Endothelial cell of umbilical vein (primary cell): ENCODE measurements at places on chromosomes 5 and 9. TPM values are rescaled to one million over a fixed set of nuclear protein-coding genes. Genes with fewer than 3 reads are reported as not detected.

DNA sequence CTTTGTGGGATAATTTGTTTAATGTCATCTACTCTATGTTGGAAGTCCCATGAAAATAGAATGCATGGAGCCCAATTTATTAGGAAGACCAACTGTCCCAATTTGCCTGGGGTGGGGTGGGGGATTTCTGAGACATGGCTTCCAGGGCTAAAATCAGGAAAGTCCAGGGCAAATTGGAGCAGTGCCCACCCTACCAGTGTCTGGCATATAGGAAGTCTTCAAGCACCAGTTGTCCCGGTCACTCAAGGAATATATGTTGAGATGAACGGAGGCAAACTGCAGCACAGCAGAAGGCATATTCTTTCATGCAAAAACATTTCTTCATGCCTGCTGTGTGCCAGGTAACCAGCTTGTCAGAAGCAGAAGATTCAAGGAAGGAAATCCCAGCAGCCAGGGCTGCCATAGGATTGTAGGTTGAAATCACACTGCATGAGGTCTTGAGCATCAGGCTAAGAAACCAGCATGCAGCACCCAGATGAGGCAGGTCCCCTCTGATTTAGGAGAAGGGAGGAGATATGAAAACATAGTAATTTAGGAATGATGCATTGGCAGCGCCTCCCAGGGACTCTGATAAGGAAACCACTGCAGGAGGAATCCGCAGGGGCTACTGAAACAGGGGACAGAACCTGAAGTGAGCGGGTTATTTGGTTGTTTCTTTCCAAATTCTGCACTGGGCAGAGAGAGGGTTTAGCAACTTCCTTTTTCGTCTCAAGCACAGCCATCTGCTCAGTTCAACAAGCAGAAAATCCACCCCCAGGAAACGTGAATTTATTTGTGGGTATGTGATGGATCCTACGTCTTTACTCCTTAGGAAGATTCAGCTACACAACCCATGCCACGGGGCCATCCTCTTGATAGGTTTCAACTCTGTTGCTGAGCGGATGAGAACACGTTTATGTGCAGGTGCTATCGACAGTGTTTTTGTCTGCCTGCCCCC, 112.6 kb upstream of the CPEB4 start:
- no peak overlapping the region for H3K27ac ChIP-seq
- no peaks in the 10 kb centered on the region for H3K36me3 ChIP-seq
- no peaks in the 10 kb centered on the region for H3K27me3 ChIP-seq

GRCh38 chr5:8848366-8848765, 697.5 kb downstream of the SEMA5A start:
- no peak overlapping the region for H3K27ac ChIP-seq
- no peaks in the 10 kb centered on the region for H3K36me3 ChIP-seq
- H3K4me3 ChIP-seq = no peak overlapping the region
- DNase-seq = no peak

Gene ZBED3
- total RNA-seq = 11.8 and 16.0 TPM in 2 replicates

Gene GRXCR2
- not detected in 2 replicates for total RNA-seq

- H3K4me1 ChIP-seq = peaks cover 3% of the 10 kb centered on the region
- no peak for DNase-seq
- H3K27me3 ChIP-seq = no peaks in the 10 kb centered on the region
- H3K27ac ChIP-seq = no peak overlapping the region
- no peaks in the 10 kb centered on the region for H3K36me3 ChIP-seq
These were observed 19.2 kb downstream of the DOCK2 start for GRCh38 chr5:169656125-169656901.

DNA sequence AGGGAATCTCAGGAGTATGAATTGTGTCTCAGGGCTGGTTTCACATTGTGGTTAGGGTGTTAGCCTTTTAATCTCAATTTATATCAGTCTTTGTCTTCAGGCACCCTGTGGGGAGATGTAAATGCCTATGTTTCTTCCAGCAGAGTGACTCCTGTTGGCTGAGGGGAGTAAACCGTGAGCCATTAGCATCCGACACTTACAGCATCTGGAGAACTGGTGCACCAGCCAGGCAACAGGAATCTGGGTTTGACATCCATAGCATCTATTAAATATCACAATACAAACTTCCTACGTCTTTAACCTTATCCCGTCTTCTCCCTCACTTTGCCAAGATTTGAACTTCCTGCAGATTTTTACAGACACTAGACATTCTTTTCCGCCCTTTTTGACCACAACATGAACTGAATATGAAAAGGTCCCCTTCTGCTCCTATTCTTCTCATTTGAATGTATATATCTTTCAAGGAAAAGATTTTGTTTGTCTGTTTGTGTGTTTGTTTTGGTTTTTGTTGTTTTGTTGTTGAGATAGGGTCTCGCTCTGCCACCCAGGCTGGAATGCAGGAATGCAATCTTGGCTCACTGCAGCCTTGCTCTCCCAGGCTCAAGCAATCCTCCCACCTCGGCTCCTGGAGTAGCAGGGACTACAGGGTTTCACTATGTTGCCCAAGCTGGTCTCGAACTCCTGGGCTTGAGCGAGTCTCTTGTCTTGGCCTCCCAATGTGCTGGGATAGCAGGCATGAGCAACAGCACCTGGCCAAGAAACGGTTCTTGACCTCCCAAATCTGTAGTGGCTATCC, 626.2 kb downstream of the TLR4 start:
- no peaks in the 10 kb centered on the region for H3K27me3 ChIP-seq
- H3K4me1 ChIP-seq = no peaks in the 10 kb centered on the region
- no peaks in the 10 kb centered on the region for H3K36me3 ChIP-seq
- H3K4me3 ChIP-seq = no peak overlapping the region
- H3K27ac ChIP-seq = no peak overlapping the region

Gene KIF4B
- total RNA-seq = 0.14 and 0.44 TPM in 2 replicates

DNA sequence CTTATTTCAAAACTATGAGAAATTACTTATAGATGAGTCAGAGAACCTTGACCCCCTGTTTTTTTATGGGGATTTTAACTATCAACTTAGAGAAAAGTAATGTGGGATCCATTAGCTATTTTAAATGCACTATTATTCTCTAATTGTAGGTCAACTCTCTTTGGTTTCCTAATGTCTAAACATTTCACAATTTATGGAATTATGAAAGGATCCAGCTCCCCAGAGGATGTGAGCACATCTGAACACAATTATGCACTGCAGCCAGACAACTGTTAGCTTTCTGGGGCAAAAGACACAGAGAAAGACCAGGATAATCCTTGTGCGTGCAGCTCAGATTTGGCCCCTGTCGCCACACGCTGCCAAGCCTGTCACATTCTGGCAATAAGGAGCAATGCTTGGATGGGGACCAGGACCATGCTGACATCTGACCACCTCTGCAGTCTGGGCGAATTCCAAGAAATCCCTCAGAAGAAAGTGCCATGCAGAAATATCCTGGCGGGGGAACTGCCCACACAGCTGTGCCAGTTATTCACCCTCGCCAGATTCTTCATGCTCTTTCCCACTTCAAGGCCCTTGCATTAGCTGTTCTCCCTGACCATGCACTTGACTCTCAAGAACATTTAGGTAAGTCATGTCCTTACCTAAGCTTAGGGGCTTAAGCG, 22.2 kb upstream of the CMBL start:
- no peaks in the 10 kb centered on the region for H3K4me1 ChIP-seq
- H3K4me3 ChIP-seq = no peak overlapping the region
- DNase-seq = no peak
- H3K27ac ChIP-seq = no peak overlapping the region

GRCh38 chr9:133888048-133888808, 103.9 kb downstream of the VAV2 start:
- no peak overlapping the region for H3K27ac ChIP-seq
- no peaks in the 10 kb centered on the region for H3K27me3 ChIP-seq
- no peak overlapping the region for H3K4me3 ChIP-seq

DNA sequence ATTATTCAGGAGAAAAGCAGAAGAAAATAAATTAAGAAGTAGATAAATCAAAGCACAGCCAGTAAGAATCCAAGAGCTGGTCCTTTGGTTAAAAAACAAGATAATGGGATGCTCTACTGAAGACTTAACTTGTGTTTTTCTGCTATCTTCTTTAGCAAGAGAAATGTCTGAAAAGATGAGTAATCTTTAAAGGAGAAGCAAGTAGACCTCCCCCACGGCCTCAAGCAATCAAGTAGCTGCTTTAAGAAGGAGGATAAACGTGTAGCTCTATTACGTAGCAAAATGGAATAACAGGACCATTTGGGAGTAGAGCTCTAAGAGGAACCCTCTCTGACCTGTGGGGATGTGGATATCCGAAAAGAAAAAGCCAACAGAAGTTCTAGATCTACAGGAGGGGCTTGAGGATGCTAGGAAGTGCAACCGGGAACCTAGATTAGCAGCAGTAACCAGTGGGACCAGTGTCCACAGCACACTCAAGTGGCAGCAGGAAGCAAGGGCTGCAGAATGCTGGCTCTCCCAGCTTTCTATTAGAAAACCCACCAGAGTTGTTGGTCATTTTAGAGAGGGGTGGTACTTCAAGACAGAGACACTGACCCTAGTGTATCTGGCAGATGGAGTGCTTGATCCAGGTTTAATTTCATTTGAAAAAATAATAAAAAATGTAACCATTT, 185.4 kb downstream of the GABBR2 start:
- H3K27ac ChIP-seq = peak overlapping the region; percentile 60
- H3K4me1 ChIP-seq = peaks cover 34% of the 10 kb centered on the region
- H3K27me3 ChIP-seq = no peaks in the 10 kb centered on the region
- no peaks in the 10 kb centered on the region for H3K36me3 ChIP-seq

Gene OR1Q1
- total RNA-seq = not detected in 2 replicates

Gene COL5A1
- total RNA-seq = 164 and 175 TPM in 2 replicates

- H3K27me3 ChIP-seq = no peaks in the 10 kb centered on the region
- DNase-seq = no peak
- H3K27ac ChIP-seq = no peak overlapping the region
- no peaks in the 10 kb centered on the region for H3K36me3 ChIP-seq
These were observed 18.9 kb upstream of the SLC30A5 start for GRCh38 chr5:69074664-69075521.

DNA sequence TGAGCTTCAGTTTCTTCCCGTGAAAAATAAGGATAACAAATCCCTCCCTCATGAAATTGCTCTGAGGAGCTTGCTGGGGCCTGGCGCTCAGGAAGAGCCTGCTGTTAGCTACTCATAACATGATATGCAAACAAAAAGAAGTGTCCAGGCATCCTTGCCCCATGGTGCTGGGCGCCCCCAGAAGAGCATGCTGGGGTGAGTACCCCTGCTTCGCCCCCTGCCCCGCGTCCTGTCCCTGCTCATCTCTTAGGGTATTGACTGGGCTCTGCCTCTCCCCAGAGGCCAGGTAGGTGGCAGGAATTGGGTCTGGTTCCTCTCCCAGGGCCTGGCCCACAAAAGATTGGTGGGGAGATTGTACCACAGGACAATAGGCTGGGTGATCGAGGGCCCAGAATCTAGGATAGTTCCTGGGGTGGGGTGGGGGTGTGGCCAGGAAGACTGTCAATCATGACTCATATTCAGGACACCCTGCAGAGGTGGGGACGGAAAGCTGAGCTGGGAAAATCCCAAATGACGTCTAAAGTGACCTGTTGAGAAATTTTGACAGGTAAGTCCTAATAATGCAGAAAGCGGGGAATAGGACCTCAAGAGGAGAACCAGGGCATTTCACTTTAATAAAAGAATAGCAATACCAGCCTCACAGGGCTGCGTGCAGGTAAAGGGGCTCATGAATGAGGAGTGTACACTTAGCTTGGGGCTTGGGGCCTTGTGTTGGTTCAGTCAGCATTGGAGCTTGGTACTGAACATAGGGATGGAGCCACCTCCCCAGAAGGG, 8.9 kb downstream of the PITX1 start:
- H3K36me3 ChIP-seq = no peaks in the 10 kb centered on the region
- H3K4me1 ChIP-seq = no peaks in the 10 kb centered on the region
- H3K27me3 ChIP-seq = peaks cover 38% of the 10 kb centered on the region
- no peak overlapping the region for H3K27ac ChIP-seq
- no peak for DNase-seq
- H3K4me3 ChIP-seq = no peak overlapping the region

DNA sequence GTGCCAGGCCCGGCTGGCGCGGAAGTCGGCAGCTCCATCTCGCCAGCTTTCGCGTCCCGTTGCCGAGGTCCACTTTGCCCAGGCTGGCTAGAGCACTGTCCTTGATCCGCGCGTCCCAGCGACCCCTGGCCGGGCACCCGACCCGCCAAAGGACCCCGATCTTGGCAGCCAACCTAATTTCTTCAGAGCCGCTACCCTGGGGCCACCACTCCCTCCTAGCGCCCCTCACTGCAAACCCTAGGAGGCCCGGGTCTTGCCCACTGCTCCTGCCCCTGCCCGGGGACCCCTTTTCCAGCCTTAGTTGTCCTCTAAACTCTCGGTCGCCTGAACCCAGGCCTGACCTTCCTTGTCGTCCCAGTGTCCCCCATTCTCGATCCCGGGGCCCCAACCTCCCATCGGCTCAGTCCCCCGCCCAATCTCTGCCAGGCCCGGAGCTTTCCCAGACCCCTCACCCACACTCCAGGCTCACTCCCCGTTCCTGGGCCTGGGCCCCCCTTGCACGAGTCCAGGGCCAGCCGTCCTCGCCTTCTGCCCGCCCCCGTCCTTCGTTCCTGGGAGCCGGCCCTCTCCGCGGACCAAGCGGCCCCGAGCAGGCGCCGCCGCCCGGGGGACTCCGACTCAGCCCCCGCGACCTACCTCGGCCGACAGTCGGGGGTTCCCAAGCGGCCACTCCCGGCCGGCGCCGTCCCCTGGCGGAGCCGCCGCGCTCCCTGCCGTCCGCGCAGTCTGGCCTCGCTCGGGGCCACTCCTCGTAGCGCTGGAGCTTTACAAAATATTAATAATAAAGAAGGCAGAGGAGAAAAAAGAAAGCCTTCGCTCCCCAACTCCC, 701 bp upstream of the LMX1B start:
- H3K27ac ChIP-seq = no peak overlapping the region
- peaks cover 76% of the 10 kb centered on the region for H3K27me3 ChIP-seq
- H3K36me3 ChIP-seq = no peaks in the 10 kb centered on the region
- DNase-seq = no peak

Gene MCIDAS
- not detected in 2 replicates for total RNA-seq

DNA sequence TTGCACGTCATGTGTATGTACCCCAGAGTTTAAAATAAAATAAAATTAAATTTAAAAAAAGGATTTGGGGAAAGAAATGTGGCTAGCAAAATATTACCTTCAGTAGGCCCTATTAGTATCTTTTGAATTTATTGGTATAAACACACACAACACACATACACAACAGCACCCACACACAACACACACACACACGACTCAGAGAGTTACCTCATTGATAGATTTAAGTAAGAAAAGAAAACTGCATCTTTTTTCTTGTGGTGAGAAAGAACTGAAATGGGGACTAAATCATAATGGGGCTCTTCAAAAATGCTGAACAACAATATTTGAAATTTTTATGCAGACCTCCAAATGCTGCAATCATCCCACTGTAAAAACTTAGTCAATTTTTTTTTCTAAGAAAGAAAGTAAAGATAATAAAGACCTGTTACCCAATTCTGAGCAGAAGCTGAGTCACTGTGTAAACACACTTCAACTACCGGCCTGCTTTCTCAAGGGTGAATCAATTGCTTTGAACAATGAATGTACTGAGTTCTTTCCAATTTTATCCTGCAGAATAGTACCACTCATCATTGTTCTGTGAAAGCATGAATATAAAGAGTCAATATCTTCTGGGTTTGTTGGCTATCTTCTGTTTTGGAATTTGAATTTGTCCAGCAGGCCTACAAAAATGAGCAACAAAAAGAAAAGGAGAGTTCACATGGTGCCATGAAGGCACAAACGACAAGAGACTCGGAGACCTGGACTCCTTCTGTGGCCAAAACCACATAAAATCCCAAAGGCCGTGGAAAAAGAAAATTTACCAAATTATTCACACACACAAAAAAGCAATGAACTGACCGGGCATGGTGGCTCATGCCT, 57.9 kb upstream of the CCNG1 start:
- no peak overlapping the region for H3K4me3 ChIP-seq
- no peak overlapping the region for H3K27ac ChIP-seq
- no peaks in the 10 kb centered on the region for H3K4me1 ChIP-seq
- no peaks in the 10 kb centered on the region for H3K27me3 ChIP-seq
- peak; percentile 14 for DNase-seq
